ENCODE measurements at places on chromosomes 2 and 18. TPM values are rescaled to one million over a fixed set of nuclear protein-coding genes. Genes with fewer than 3 reads are reported as not detected.

The POTEI gene
- total RNA-seq, result not detected

The NEURL3 gene
- not detected for total RNA-seq

The SERPINB13 gene
- total RNA-seq, result not detected

The STAT4 gene
- 0.85 TPM for total RNA-seq

The ZSWIM2 gene
- not detected for total RNA-seq

The AKAIN1 gene
- total RNA-seq, result not detected

The TMEM198 gene
- total RNA-seq, result 6.0 TPM

The CABYR gene
- not detected for total RNA-seq

DNA sequence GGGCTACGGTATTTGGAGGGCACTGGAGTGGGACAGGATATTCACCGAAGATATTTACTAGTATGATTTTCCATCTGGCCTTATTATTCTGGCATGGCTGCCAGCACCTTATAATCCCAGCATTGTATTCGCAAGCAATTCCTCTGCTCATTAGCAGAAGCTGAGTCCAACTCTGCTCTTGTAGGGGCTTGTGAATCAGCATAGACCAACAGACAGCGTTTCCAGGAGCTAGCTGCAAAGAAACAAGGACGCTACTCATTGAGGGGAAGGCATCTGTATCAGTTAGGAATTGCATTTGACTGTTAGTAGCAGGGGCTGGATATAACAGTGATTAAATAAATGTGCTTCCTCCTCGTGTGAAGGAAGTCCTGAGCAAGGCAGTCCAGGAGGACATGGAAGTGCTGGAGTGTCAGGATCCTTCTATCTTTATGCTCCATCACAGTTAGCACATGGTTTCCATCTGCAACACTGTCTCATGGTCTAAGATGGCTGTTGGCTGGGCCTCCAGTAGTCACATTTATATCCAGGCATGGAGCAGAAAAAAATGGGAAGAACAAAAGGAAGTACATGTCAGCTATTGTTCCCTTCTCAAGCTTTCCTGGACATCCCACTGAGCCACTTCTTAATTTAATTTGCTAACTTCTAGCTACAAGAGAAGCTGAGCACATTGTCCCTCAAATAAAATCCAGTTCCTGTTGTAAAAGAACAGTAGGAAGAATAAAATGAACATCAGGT is 214.1 kb downstream of the C1D start:
- no peak for DNase-seq
- peaks cover 2% of the 10 kb centered on the region for H3K4me1 ChIP-seq
- no peak overlapping the region for H3K27ac ChIP-seq
- H3K4me3 ChIP-seq, result no peak overlapping the region
- H3K36me3 ChIP-seq, result no peaks in the 10 kb centered on the region

- no peaks in the 10 kb centered on the region for H3K36me3 ChIP-seq
- H3K27ac ChIP-seq, result no peak overlapping the region
- H3K4me1 ChIP-seq, result no peaks in the 10 kb centered on the region
- H3K27me3 ChIP-seq, result no peaks in the 10 kb centered on the region
Observed at GRCh38 chr18:1658908-1659566, 754.4 kb downstream of the ADCYAP1 start.

GRCh38 chr2:189379287-189379630 is 62.0 kb upstream of the WDR75 start:
- H3K4me1 ChIP-seq, result no peaks in the 10 kb centered on the region
- DNase-seq, result no peak
- no peaks in the 10 kb centered on the region for H3K36me3 ChIP-seq
- H3K27ac ChIP-seq, result no peak overlapping the region

DNA sequence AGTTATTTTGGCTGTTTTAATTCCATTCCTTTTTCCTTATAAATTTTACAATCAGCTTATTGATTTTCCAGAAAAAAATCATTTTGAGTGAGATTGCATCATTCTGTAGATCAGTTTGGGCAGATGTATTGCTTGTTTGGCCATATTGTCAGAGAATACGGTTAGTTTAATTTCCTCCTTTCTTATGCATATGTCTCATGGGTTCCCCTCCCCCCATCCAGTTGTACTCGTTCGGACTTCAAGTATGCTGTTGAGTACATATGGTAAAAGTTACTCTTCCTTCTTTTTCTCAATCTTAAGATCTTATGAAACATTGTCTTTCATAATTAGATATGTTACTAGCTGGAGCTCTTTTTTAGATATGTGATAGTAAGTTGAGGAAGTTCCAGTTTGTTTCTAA is 131.2 kb upstream of the TTC27 start:
- H3K4me3 ChIP-seq, result no peak overlapping the region
- H3K36me3 ChIP-seq, result peaks cover 29% of the 10 kb centered on the region
- H3K4me1 ChIP-seq, result no peaks in the 10 kb centered on the region
- H3K27me3 ChIP-seq, result no peaks in the 10 kb centered on the region
- DNase-seq, result no peak
- H3K27ac ChIP-seq, result no peak overlapping the region

GRCh38 chr2:152016181-152017120 is 82.4 kb downstream of the CACNB4 start:
- no peaks in the 10 kb centered on the region for H3K36me3 ChIP-seq

DNA sequence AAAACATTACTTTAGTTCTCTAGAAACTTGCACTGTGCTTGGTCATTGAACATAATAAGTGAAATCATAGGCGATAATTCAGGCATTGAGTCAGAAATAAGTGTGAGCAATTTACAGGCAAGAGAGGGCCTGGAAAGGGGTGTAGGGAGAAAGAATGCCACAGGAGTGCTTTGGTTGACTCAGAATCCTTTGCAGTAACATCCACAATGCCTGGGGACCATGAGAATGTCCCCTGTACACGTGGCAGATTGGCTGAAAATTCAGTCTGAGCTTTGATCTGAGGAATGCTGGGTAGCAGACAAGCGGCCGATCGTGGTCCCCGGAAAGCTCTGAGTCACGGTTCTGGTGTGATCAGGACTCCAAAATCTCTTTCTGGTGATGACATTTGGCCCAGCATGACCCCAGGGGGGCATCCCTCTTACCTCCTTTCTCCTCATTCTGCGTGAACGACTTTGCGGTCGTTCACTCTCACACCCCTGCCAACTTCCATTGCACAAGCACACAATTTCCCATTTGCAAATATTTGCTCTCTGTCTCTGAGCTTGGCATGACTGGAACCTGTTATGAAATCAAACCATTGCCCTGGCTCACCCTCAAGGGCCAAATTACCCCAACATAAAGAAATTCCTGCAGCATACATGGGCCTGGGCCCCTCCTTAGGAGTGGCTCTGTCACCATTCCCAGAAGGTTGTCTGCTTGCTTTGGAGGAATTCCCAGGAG is 305.0 kb upstream of the EPAS1 start:
- no peak for DNase-seq
- H3K4me1 ChIP-seq, result peaks cover 29% of the 10 kb centered on the region
- no peaks in the 10 kb centered on the region for H3K27me3 ChIP-seq
- no peaks in the 10 kb centered on the region for H3K36me3 ChIP-seq
- peak overlapping the region; percentile 37 for H3K4me3 ChIP-seq

DNA sequence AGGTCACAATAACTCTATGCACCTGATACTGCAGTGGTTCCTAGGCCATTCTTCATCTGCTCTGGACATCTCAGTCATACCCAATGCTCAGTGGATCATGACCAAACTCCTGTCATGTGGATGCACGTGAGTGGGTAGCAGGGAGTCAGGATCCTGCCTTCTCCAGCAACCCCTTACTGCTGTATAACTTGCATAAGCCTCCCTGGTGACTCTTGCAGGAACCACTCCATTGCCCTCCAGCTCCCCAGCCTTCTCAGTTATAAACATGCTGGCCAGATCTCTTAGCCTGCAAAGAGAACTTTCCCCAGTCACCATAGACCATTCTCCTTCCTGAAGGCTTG is 98.6 kb upstream of the ZNF397 start:
- H3K4me1 ChIP-seq, result no peaks in the 10 kb centered on the region
- H3K4me3 ChIP-seq, result no peak overlapping the region
- no peak overlapping the region for H3K27ac ChIP-seq
- no peaks in the 10 kb centered on the region for H3K27me3 ChIP-seq

- no peaks in the 10 kb centered on the region for H3K4me1 ChIP-seq
- H3K27ac ChIP-seq, result no peak overlapping the region
- H3K36me3 ChIP-seq, result no peaks in the 10 kb centered on the region
- no peaks in the 10 kb centered on the region for H3K27me3 ChIP-seq
Observed at GRCh38 chr2:194483041-194483440, 1174.0 kb upstream of the SLC39A10 start.

- H3K4me3 ChIP-seq, result no peak overlapping the region
- no peaks in the 10 kb centered on the region for H3K4me1 ChIP-seq
- no peak overlapping the region for H3K27ac ChIP-seq
- H3K36me3 ChIP-seq, result no peaks in the 10 kb centered on the region
- no peak for DNase-seq
Observed at GRCh38 chr2:104599787-104600510, 254.0 kb upstream of the POU3F3 start.

DNA sequence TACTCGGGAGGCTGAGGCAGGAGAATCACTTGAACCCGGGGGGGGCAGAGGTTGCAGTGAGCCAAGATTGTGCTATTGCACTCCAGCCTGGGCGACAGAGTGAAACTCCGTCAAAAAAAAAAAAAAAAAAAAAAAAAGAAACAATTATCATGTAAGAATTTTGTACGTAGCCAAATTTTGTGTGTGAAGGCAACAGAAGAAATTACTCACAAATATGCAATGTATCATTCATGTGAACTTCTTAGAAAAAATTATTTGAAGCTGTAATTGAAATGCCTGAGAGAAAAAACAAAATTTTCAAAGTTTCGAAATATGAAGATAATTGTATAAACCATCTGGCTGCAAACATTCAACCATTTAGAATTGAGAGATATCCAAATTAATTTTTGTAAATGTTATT is 204.8 kb upstream of the PARD3B start:
- H3K27me3 ChIP-seq, result no peaks in the 10 kb centered on the region
- no peak overlapping the region for H3K27ac ChIP-seq
- no peaks in the 10 kb centered on the region for H3K36me3 ChIP-seq
- no peak overlapping the region for H3K4me3 ChIP-seq
- no peak for DNase-seq
- no peaks in the 10 kb centered on the region for H3K4me1 ChIP-seq

All from ascending aorta (tissue), 2 donors.